ENCODE measurements at places on chromosomes 5 and 9.

GRCh38 chr9:136577941-136578625 is 32.2 kb upstream of the NOTCH1 start:
- no peak for DNase-seq

DNA sequence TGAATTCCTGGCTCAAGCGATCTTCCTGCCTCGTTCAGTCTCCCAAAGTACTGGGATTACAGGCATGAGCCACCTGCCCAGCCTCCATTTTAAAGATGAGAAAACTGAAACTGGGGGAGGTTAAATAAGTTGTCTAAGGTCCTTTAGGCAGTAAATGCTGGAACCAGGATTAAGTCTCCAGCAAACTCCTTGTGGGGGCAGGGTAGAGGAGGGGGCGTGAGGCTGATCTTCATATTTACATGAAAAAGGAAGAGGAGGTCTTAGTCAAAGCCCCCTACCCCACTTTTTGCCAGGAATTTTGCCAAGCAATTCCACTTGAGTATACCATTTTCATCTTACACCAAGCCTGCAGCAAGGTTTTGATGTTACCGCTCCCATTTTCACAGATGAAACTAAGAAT is 76.6 kb upstream of the NR4A3 start:
- DNase-seq, result no peak

DNA sequence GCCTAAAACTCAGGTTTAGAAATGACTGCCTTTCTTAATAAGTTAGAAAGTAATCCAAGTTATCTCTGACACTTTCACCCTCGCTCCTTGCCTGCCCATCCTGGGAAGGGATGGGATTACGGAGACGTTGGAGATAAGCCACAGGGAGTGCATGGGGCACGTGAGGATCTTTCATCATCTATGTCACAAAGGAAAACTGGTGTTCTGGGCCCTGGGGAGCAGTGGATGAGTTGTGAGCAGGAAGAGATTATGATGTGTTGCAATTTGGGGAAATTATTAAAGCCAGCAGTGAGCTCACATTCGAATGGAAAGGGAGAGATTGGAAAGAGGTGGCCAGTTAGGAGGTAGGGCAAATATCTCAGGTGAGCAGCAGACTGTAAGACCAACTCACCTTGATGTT is 12.8 kb downstream of the AFAP1L1 start:
- DNase-seq, result no peak

DNA sequence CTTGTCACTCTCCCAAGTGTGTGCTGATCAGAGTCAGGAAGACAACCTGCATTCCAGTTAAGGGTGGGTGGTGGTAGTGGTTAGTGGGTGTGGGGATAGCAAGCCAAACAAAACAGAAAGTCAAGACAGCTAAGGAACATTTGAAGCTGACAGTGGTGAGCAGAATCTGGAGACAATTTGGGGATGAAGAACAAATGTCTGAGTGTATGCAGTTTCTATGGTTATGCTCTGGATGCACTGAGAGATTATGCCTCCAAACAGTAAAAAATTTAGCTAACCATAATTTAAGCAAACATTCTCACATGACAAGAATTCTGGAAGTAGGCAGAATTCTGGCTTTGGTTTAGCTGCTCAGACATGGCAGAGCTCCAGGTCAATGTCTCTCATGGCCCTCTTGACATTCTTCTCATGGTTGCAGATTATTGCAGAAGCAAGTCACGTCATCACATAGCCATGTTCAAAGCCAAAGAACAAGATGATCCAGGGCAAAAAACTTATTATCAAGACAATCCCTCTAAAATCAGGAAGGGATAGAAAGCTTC is 148.7 kb downstream of the LURAP1L start:
- no peak for DNase-seq

GRCh38 chr9:133700819-133701320 is 37.3 kb downstream of the SARDH start:
- DNase-seq, result no peak

- peak; percentile 12 for DNase-seq
These were observed 47.6 kb downstream of the ACO1 start for GRCh38 chr9:32431940-32432555.

GRCh38 chr9:107397076-107398044 is 92.2 kb downstream of the KLF4 start:
- DNase-seq, result no peak

DNA sequence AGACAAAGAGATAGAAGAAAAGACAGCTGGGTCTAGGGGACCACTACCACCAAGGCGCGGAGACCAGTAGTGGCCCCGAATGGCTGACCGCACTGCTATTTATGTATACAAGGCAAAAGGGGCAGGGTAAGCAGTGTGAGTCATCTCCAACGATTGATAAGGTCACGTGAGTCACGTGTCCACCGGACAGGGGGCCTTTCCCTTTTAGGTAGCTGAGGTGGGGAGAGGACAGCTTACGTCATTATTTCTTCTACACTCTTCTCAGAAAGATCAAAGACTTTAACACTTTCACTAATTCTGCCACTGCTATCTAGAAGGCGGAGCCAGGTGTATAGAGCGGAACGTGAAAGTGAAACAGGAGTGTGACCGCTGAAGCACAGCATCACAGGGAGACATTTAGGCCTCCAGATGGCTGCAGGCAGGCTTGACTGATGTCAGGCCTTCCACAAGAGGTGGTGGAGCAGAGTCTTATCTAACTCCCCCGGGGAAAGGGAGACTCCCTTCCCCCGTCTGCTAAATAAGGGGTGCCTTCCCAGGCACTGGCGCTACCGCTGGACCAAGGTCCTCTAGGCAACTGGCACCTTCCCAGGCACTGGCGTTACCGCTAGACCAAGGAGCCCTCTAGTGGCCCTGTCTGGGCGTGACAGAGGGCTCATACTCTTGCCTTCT is 6.1 kb upstream of the PRR16 start:
- DNase-seq, result no peak

DNA sequence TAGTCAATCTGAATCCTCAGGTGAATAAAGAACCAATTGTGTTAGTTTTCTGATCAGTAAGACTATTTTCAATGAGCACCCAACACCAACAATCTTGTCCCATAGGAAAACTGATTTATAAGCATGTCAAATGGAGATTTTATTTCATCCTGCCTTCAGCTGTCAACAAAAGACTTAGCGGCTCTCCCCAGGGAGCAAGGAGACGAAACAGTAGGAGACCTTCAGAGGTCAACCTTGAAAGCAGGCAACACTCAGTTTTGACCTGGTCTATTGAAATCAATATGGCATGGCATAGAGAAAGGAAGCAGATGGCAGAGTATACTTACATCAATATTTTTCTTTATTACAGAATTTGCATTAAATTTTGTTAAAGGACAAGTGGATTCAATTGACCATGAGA is 34.1 kb downstream of the ZNF622 start:
- DNase-seq, result no peak

DNA sequence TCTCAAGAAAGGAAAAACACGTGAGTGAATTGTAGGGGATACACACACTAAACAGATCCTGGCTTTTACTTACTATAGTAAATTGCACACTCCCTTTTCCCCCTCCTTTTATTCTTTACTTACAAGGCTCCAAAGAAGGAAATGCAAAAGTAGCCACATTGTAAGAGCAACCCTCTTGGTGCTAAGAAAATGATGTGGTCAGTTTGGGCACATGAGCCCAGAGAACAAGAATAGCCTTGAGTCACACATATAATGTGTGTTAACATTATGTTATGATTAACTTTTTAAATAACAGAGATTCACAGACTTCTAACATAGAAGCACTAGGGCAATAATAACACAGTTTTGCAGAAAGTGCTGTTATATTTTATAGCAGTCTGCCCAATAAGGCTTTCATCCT is 48.5 kb downstream of the PCSK5 start:
- DNase-seq, result no peak

DNA sequence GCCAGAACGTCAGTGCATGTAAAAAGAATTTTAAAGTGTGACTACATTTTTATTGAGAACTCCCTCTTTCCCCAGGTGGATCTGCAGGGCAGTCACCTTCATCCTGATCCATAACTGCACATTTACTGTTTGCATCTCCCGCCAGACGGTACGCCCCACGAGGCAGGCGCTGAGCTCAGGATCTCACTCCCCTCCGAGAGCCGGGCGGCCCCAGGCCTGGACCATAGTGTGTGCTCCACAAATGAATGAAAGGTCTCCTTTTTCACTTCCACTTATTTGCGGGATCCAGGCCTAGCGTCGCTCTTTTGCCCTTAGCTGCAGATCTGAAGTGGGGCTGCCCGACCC is 378 bp downstream of the DROSHA start:
- peak; percentile 3 for DNase-seq

DNA sequence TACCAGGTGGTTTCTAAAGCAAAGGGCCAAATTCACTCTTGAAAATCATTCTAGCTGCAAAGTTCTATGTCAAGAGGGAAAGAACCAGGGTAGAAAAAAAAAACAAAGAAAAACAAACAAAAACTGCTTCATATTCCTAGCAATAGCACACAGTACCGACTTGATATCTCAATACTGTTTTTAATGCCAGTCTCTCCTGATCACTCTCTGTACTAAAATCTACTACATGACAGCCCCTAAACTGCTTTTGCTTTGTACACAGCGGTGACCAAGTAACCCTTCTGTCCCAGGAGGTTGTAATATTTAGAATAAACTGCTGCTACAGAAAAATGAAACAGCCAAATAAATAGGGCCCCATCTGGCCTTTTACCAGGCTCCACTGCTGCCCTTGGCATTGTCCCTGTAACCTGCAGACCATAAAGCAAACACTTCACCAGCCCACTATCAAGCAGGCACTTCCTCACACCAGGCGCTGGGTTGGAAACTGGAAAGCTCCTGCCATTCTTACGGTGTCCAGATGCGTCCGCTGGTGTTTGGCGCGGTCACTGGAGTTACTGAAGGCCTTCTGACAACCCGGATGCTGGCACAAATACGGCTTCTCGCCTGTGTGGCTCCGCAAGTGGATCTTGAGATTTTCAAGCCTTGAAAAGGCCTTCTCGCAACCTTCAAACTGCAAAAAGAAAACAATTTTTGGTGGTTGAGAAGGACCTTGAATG is 363.2 kb downstream of the GLIS3 start:
- DNase-seq, result no peak

DNA sequence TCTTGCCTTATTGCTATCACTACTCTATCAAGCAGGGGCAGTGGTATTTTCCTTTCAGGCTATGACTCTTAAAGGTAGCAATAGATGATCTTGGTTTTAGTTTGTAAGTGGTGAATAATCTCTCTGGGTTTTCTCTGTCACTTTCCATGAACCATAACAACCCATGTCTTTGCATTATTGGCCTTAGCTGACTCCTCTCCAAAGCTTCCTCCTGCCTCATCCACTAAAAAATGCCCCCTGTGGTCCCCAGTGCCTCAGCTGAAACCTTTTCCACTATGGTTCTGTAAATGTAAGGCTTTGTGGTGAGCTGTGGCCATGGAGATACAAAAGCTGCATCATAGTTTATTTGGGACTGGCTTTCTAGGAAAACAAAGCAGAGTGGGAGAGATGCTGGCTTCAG is 128.8 kb downstream of the GPBP1 start:
- DNase-seq, result no peak

GRCh38 chr9:102135768-102136167 is 397.3 kb upstream of the GRIN3A start:
- no peak for DNase-seq

DNA sequence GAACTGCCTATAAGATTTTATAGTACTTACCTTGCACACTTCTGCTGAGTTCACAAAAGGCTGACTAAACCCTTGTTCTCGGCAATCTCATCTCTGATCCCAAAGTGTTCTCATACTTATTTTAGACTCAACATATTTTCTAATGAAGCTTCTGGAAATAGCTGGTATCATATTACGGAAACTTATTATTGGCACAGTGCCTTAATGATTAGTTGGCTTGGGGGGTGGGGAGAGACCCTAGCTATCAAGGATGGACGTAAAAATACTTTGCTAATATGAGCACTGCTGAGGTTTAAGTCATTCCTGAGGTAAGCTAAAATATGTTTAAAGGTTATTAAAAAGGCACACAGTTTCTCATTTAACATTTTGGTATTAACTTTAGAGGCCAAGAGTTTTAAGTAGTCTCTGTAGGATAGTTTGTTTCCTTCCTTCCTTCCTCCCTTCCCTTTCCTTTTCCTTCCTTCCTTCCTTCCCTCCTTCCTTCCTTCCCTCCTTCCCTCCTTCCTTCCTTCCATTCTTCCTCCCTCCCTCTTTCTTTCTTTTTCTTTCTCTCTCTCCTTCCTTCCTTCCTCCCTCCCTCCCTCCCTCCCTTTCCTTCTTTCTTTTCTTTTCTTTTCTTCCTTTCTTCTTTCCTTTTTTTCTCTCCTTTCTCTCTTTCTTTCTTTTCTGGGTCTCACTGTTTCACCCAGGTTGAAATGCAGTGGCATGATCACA is 31.5 kb downstream of the ZSWIM6 start:
- no peak for DNase-seq

DNA sequence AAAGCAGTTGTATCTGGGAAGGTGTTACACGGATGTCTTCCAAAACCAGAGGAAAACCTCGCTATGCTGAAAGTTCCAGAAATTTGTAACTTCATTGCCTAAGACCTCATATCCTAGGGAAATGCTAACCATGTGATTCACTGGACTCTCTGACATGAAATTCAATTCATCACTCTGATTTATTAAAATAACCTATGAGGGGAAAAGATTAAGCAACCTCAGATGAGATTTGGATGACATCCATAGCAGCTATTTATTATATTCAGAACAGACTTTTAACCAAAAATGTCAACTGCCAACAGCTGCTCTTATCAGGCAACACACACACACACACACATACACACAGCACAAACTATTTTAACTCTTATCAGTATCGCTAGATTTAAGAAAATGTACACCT is 1006.4 kb upstream of the CTNND2 start:
- DNase-seq, result no peak

GRCh38 chr9:69564557-69564956 is 107.6 kb downstream of the APBA1 start:
- no peak for DNase-seq

GRCh38 chr9:88230612-88231011 is 92.3 kb upstream of the SPATA31C2 start:
- no peak for DNase-seq

DNA sequence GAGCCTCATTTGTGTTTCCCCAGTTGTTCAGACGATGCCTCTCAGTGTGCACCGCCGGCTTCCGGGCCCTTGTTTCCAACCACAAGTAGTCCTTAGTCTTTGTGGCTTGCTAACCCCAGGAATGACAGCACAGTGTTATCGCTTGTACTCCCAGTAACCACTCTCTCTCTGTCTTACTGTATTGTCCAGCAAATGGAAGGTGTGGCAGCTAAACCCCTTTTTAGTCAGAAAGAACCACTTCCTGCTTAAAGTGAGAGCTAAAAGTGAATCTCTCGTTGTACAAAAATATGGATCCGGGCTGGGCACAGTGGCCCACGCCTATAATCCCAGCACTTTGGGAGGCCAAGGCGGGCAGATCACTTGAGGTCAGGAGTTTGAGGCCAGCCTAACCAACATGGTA is 61.3 kb downstream of the ENC1 start:
- peak; percentile 13 for DNase-seq

All from activated gamma-delta T cell treated with anti-CD3 and anti-CD28 coated beads, Interleukin-2, amount 50 U/mL, for 16 hours (primary cell).